Activated CD4-positive, alpha-beta T cell treated with anti-CD3 and anti-CD28 coated beads for 24 hours (primary cell): ENCODE measurements at places on chromosomes 2 and 18.

- DNase-seq: no peak
These were observed 40.7 kb downstream of the DNER start for GRCh38 chr2:229673676-229674075.

GRCh38 chr18:39647627-39648534 lies 2082.3 kb upstream of the CELF4 start:
- no peak for DNase-seq

GRCh38 chr2:178365116-178365515 lies 85.9 kb downstream of the PRKRA start:
- DNase-seq: no peak

DNA sequence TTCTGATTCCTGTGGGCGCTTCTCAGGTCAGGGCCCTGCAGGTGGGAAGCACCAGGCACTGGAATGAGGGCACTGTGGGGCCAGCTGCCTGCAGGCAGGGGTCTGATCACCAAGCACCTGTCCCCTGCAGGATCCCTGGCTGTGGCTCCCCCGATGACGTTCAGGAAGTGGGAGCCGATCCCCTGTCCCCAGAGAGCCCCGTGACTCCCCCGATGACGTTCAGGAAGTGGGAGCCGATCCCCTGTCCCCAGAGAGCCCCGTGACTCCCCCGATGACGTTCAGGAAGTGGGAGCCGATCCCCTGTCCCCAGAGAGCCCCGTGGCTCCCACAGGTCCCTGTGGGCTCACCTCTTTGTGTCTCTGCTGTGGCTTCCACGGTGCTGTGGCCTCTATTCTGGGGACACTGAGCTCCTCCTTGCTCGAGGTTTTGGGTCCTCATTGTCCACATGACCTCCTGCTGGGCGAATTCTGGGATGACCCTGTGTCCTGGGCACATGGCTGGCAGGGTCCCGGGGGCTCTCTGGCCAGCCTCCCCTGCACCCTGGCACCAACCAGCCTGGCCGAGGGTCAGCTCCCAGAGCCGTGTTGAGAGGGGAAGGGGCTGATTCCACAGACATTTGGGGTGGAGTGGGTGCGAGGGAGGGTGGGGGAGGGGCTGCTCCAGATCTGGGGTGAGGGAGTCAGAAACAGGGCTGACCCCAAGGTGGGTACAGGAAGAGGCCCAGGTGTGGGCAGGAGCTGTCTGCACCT lies 4.8 kb downstream of the NEU4 start:
- DNase-seq: no peak

- no peak for DNase-seq
These were observed 3.0 kb upstream of the STK17B start for GRCh38 chr2:196174404-196174803.

DNA sequence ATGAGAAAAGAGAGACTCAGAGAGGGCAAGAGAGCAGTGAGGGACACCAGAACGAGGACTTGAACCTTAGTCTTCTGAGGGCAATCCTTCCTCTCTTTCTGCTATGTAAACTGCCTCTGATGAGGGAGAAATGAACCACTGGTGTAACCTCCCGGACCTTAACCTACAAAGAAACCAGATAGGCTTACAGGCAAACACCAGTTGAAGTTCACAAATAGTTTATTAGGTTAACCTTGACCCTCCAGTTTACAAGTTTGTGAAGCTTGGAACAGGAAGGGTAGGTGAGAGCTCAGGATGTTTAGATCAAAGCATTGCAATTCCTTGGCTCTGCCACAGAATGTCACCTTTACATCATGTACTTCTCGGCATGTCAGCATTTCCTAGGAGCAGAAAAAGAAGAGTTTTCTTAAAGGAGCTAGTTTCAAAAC lies 486.4 kb upstream of the SPRED2 start:
- no peak for DNase-seq

DNA sequence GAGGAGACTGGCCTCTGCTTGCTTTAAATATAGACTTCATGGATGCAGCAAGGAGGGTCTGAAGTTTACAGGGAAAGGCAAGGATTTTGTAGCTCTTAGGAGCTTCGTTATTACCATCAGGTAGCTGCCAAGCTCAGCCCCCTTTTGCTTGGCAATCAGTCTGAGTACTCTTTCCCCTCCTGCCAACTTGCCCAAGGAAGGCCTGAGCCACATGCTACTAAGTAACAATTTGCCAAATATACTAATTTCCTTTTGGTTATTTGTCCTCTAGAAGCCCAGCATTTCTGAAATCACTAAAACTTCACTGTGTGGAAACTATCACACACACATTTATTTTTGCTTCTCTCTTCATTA lies 85.5 kb upstream of the ITPRID2 start:
- DNase-seq: no peak

GRCh38 chr2:11581124-11581796 lies 47.4 kb downstream of the GREB1 start:
- DNase-seq: no peak

DNA sequence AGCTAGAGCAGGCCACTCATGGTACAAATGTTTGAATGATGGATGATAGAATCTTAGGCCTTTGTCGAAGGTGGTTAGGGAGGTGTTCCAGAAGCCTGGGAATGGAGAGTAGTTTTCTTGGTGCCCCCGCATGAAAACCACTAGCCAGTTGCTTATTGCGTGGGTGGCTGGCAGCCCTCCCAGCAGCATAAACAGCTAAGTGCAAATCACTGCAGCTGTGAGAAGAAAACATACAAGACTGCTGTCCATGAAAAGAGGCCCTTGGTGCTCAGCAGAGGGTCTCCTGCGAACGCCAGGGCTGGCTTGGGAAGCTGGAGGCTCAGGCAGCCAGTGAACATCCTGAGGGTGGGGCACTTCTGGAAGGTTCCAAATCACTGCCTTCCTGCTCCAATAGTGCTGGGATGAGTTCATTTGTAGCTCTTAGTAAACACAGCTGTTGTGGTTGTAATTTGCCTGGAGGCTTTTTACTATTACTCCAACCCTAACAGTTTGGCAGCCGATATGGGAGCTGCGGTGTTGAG lies 118.8 kb downstream of the MGAT5 start:
- no peak for DNase-seq

- DNase-seq: no peak
These were observed 678.8 kb downstream of the KCNJ3 start for GRCh38 chr2:155377266-155377680.

GRCh38 chr2:11749646-11750349 lies 3.4 kb downstream of the LPIN1 start:
- DNase-seq: no peak

DNA sequence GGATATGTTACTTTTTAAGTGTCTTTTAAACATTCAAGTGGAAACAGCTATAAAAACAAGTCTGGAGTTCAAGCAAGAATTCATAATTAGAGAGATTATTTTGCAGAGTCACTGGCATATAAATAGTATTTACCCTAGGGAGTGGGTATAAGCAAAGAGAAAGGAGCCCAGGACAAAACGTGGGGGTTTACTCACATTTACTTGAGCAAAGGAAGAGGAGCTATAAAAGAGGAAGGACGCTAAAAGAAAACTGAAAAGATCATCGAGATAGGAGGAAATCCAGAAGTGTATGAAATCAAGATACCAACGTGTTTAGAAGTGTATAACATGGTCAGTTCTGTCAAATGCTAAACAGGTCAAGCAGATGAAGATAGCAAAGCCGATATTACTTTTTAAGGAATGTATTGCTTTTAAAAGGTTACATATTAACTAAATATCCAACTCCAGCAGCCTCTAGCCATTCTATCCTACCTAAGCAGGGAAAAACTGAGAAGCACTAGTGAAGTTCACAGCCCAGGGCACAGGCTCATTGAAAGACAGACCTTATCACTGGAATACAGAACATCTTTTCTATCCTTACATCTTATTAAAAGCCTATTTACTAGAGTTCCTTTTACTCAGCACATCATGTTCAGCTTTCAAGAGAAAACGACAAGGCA lies 8.6 kb downstream of the KANSL1L start:
- no peak for DNase-seq

DNA sequence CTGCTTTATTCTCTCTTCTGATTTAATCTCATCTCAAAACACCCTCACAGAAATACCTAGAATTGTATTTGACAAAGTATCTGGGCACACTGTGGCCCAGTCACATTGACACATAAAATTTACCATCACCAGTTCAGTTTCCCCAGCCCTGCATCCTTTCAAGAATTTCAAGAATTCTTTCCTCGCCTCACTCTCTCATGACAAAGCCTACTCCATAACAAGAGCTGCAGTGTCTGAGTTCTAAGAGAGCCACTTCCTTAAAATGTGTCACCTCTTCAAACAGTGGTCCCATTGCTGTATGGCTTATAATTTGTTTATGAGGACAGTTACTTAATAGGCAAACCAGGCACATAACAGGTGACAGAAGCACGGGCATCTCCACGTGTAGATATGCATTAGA lies 90.9 kb upstream of the STK39 start:
- no peak for DNase-seq

DNA sequence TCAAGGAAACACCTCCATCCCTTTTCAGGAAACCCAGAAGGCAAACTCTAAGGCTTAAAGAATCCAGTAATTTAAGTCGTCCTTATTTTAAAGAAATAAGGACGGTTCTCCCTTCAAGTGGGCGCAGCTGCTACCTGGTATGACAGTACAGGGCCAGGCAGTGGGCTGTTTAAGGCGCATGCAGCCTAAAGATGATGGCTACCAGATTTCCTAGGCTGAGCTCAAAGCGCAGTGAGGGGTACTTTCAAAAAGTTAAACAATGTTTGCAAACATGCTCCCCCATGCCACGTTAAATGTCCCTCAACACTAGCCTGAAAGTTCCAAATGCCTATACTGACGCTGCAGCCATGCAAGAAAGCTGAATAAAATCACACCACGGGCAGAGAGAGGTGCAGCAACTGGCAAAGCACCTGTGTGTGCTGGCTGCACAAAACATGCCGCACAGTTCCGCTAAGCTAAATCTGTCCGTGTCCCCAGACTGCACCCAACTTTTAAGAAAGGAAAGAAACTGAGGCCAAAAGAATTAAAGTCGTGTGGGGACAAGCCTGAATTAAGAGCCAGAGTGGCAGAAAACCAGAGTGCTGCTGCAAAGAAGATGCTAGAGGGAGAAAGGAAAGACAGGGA lies 583 bp downstream of the HIBCH start:
- DNase-seq: no peak

DNA sequence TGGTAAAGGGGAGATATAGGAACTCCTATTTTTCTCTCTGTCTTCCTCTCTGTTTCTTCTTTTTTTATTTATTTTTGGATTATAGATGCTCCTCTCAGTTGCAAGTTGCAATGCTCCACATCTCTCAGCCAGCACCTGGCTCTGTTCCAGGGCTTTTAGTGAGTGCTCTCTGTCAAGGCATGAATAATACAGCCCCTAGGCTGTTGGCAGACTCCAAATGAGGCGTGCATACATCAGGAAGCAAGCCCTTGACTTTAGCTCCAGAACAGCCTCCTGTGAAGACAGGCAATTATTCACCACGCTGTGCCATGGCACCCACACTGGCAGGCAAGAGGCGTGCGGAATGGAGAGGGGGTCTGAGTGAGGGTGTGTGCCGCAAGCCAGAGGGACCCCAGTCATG lies 228.1 kb upstream of the PXDN start:
- no peak for DNase-seq

DNA sequence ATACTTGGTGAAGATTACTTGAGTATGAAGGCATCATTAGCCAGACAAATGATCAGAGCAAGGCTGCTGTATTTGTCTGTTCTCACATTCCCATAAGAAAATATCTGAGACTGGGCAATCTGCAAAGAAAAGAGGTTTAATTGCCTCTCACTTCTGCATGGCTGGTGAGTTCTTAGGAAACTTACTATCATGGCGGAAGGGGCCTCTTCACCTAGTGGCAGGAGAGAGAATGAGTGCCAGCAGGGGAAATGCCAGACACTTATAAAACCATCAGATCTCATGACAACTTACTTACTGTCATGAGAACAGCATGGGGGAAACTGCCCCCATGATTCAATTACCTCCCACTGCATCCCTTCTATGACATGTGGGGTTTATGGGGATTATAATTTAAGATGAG lies 452.3 kb downstream of the GALR1 start:
- no peak for DNase-seq

- DNase-seq: no peak
These were observed 24.1 kb upstream of the CDH2 start for GRCh38 chr18:28201056-28201455.

GRCh38 chr2:233011702-233012131 lies 1.3 kb downstream of the NGEF start:
- DNase-seq: no peak

DNA sequence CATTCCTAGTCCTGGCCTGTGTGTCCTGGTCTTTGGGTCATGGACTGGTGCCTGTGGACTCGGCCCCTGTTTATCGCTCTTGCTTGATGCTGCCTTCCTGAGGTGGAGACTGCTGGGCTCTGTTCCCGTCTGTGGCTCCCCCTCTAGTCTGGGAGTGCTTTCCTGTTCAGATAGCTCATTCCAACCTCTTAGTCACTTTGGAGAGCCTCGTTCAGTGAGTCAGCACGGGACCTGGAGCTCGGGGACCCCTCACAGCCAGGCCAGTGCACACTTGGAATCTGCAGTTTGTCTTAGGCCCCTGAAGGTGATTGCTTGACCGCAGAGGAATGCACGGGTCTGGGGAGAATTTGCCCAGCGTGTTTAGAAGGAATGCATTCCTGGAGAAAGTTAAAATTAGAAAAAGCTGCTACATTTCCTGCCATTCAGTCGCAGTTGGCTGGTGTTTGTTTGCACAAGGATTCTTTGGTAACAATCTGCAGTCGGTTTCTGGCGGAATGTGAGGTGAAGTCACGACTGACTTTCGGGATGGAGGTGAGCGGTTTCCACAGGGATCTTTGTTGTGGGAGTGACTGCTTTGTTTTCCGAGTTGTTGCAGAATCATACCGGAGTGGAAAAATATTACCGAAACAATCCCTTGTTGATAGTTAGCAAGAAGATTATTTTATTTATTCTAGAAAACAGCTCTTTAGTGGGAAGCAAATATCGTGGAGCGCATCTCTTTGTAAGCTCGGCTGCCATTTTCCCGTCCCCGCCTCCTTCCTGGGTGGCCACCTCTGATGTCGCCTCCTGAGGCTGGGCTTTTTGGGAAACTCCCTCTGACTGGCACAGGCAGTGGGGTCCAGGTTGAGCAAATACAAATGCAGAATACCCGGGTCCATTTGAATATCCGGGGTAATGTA lies 29.6 kb downstream of the SH3BP4 start:
- no peak for DNase-seq

- no peak for DNase-seq
These were observed 39.7 kb downstream of the DHX57 start for GRCh38 chr2:38835990-38836389.

GRCh38 chr18:12066910-12067511 lies 26.6 kb upstream of the ANKRD62 start:
- no peak for DNase-seq

DNA sequence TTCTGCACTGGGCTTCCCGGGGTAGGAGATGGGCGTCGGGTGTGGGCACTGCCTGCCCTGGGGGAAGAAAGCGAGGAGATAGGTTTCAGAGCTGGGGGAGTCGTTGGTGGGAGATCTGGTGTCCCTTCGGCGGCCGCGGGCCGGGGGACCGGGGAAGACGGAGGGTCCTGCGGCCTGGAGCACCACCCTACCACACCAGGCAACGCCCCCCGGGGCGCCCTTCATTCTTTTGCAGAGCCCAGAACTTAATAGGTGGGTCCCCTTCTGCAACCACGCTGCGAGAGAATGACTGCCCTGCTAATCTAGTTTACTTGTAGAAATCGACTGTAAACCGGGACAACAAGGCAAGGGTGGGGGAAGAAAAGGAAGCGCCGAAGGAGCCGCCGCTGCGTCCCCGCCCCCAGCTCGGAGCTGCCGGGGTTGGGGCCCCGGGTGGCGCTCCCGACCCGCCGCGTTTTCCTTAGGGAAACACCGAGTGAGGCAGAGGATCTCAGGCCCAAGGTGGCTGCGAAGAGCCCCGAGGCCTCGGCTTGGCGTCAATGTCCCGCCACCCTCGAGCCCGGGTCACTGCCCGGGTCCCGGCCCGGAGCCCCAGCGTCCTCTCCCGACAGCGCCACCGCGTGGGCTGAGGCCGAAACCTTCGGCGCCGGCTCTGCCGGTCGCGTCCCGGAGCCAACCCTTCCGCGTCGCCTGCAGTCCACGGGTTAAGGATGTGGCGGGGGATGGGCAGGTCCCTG lies 5.4 kb upstream of the SATB2 start:
- DNase-seq: no peak
